ENCODE measurements at places on chromosomes 11 and 22.

DNA sequence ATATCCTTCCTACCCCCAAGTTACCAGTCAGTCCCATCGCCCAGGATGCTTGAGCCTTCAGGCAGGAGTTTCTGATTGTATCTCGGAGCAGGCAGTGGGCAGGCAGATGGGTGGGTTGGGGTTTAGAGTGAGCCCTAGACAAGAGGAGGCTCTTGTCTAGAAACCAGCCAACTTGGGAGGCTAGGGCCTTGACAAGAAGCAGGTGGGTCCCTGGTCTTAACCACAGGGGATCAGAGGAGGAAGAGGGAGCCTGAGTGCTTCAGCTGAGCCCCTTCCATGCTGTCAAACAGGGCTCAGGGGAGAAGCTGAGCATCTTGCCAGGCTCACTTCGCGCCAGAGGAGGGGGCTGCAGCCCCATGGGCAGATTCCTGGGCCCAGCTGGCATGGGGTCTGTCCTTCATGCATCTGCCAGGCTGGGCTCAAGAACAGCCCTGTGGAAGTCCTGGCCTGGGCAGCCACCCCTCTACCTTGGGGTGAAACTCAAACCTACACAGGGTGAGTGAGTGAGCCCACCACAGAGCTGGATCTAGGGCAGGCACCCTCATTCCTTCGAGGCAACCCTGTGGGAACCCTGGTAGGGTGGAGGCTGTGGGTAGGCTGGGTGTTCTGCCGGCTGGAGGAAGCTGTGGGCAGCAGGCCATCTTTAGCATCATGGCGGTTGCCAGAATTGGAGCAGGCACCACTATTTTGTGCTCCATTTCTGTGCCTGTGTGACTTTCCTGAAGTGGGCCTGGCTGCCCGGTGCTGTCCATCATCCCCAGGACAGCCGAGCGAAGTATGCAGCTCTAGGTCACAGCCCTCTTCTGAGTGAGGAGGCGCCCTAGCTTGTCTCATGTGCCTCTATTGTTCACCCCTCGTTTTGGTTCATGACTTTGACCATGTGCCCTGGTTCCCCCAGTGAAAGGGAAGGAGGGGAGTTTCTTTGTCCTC lies 108.1 kb downstream of the MORC2 start:
- peak; percentile 3 for DNase-seq

DNA sequence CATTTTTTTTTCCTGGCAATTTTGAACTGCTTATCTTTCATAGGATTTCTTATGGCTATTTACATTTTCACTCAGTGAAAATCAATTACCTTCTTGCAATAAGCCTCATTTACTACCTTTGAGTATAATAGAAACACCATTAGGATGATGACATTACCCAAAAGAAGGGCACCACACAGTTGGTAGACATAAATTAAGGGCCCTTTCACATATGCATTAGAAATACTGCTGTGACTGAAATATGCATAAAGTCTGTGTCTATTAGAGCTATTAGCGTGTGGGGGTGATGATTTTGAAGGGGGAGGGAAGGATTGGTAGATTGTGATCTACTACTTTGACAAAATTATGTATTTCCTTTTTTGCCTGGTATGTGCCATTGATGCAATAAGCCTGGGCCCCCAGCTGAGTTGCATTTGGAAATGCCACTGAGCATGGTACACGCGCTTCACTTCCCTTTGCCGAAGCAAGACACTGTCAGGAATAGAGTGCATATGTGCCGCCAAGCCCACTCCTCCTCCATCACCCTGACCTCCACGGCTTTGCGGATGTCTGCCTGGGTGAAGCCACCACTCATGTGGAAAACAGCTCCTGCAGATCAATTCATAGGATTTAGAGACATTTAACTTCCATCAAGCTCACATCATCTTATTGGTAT lies 339.3 kb downstream of the DCDC1 start:
- no peak for DNase-seq

DNA sequence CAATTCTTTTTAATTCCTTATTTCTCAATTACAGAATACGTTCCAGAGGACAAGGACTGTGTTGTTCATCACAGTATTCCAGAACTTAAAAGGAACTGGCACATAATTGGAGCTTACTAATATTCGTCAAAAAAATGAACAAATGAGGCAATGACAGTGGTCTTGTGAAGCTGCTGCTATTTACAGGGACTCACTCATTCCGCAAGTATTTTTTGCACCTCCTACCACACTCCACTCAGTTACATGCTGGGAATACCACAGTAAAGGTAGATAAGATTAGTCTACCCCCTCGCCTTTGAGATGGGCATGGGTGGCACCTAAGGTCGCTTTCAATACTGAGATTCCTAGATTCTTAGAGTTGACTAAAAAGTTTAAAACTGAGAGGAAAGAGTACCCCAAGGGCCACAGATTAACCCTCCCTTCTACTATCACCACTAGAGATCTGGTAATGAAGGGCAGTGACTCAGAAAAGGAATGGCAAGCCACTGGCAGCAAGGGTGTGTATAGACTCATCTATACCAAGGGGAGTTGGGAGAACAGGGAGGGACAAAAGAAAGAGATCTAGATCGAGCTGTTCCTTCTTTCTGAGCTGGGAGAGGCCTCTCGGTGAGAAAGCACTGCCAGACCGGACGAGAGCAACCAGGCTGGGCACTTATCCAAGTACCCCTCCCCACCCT lies 85.0 kb downstream of the RPL27A start:
- DNase-seq: no peak

GRCh38 chr11:4677948-4678347 lies 19.7 kb downstream of the OR51E2 start:
- no peak for DNase-seq

GRCh38 chr11:117836077-117836960 lies 11.8 kb upstream of the FXYD2 start:
- no peak for DNase-seq

DNA sequence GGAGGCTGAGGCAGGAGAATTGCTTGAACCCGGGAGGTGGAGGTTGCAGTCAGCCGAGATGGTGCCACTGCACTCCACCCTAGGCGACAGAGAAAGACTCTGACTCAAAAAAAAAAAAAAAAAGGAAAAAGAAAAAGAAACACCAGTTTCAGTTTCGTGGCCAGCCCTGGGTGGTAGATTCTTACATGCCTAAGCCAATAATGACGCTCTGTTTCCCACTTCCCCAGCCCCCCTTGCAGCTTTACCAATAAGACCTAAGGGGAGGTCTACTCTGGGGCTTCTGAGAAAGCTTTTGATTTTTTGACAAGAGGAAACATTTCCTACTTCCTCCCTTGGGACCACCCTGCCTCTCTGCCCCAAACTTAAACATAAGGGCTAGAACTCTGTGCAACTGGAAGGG lies 30.0 kb upstream of the PTPRJ start:
- no peak for DNase-seq

DNA sequence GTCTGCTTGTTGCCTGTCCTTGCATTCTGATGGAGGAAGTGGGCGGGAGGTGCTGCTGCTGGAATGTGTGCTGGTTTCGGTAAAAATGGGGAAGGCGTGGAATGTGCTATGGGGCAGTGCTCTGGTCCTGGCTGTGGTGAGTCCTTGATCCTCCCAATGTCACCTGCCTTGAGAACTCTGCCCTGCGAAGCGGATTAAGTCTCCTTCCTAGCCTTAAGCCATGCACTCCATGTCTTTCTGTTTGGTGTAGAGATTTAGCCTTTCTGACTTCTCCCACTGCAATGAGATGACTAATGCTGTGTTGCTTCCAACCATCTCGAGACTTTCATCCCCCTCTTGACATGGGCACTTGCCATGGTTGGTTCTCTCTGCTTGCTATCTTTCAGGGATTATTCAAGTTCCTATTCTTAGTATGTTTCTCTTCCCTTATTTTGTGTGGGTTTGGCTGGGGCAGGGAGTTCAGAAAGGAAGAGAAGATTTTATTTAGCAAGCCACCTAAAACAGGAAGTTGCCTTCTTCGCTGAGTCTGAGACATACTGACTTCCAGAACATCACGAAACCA lies 687.9 kb downstream of the NTM start:
- DNase-seq: no peak

DNA sequence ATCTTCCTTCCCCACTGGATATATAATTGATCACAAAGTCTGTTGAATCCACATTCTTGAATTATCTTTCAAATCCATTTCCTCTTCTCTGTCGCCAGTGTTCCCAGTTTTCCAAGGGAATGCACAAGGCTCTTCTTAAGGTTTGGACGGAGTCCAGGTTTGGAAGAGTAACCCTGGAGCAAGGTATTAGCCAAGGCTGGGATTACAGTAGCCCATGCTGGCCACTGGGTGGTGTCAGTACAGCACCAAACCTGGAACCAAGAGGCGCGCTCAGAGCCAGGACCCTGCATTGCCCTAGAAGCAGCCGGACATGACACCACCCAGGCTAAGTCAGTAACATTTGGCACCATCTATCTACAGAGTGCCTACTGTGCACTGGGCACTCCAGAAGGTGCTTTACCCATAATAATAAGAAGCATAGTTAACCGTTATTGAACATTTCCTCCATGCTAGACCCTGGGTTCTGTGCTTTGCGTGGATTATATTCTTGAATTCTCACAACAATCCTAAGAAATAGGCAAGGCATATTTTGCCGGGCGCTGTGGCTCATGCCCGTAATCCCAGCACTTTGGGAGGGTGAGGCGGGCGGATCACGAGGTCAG lies 48.0 kb upstream of the CLPB start:
- peak; percentile 66 for DNase-seq

GRCh38 chr22:20131597-20131858 lies at the start of gene ZDHHC8:
TSS of gene ZDHHC8 (plus strand) at chr22:20131804. CDS start at chr22:20131948, 144 bp downstream.
- DNase-seq: peak; percentile 62

GRCh38 chr11:112058103-112058502 lies 15.7 kb downstream of the PIH1D2 start:
- no peak for DNase-seq

GRCh38 chr22:37198258-37199102 lies 10.4 kb upstream of the C1QTNF6 start:
- DNase-seq: peak; percentile 86

- no peak for DNase-seq
Measured at GRCh38 chr11:33889821-33890378, 2.0 kb downstream of the LMO2 start.

DNA sequence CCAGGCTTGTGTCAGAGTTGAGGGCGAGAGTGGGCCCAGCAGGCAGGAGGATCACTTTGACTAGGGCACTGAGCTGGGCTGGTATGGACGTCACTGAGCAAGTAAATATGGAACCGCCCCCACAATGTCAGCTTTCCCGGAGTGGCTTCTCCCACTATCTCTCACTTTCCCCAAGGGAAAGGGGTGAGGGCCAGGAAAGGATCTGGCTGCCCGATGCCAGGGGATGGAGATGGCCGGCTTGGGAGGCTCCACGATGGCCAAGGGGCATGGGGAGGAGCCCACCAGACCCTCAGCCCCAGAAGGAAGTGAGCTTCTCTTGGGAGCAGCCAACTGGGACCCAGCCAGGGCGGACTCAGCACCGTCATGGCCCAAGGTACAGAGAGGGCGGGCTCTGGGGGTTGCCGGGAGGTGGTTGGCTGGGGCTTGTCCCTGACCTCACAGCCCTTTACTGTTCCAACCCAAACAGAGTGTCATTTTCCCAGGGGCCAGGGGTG lies 8.7 kb downstream of the PRDM11 start:
- DNase-seq: no peak

DNA sequence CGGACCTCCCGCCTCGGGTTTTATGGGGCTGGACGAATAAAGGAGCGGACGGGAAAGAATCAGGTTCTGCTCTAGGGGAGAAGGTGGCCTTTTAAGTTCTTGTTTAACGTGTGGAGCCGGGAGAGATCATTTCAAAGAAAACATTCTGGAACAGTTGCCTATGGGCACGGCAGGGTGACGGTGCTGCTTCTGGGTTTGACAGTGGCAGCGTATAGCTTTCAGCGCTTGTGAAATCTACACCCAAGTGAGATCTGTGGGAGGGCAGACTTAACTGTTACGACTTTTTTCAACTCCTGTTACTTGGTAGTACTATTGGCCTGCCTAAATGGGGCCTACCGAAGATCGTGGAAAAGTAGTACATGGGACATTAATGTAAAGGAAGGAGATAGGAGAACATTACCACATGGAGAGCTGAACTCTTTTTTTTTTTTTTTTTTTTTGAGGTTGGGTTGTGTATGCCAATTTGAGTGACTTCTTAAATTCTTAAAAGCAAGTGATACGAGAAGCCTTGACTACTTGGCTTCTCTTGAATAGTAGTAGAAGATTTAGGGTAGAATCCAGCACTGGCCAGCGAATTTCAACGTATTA lies 743 bp downstream of the USP47 start:
- DNase-seq: peak; percentile 59

DNA sequence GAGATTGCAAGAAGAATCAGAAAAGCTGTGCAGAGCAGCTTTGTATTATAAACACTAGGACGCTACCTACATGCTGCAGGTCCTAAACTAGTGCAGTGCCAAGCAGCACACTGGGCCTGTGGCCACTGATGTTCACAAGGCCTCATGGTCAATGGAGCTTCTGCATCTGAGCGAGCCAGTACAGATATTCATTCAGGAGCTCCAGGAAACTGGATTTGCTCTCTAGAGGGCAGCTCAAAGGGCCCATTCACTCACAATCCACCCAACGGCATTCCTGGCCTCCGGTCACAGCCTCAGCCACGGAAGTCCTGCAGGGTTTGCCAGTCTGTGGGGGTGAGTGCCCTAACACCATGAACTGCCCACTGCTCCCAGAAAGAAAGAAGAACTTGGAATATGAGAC lies 5.8 kb upstream of the TBC1D10A start:
- no peak for DNase-seq

DNA sequence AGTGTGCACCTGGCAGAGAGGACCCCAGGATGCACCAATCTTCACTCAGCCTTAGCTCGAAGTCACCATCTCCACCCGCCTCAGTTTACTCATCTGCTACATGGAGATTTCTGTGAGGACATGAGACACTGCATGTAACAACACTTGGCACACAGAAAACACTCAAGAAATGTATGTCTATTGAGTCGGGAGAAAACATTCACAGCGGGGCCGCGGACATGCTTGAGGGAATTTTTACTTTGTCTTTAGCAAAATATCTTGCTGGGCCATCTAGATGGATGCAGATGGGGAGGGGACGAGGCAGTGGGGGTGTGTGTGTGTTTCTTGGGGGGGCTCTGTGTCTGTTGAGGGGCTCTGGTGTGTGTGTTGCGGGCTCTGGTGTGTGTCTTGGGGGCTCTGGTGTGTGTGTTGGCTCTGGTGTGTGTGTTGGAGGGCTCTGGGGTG lies 28.4 kb upstream of the RFPL3 start:
- no peak for DNase-seq

DNA sequence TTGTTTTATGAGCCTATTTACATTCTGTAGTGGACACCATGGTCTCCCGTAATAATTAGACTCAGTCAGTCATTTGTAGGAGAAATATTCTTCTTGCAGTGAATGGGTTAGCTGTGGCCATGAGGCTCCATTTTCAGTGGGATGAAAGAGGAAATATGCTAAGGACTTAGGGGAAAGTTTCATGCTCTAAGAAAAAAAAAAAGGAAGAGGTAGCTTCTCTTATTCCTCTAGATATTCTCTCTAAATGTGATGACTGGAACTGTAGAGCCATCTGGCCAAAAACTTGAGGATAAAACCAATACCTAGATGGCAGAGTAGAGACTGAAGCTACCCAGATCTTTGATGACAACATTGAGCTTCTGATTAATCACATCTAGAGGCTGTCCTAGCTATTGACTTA lies 75.8 kb upstream of the SESN3 start:
- DNase-seq: no peak

All from hepatic stellate cell (primary cell).